ENCODE measurements at places on chromosomes 6 and 20. TPM values are rescaled to one million over a fixed set of nuclear protein-coding genes. Genes with fewer than 3 reads are reported as not detected.

DNA sequence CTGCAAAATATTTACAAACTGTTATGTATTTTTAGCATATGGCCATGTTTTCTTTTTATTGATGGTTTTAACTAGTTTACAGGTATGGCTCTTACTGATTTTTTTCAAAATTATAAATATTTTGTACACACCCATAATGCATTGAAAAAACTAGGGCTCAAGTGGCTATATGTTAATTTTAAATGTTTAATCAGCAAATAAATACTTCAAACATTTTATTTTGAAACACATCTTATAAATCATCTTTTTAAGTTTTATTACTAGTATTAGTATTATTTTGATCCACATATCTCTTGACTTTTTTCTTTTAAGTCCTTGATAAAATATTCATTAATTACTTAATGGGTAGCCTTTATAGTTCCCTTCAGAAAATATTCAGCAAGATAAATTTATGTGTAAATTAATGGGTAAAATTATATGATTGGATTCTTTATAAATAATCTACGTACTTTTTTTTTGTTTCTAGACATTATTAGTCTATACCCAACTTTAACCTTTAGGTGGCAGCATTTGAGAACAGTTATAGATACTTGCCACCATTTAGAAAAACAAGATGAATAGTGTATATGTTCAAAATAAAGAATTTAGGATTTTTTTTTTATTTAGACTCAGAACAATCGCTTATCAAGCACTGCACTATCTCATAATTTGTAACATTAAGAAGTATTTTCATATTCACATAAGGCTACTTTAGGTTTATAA lies 241.9 kb downstream of the ADGRB3 start:
- DNase-seq = no peak

GRCh38 chr20:12750221-12750620 lies 258.6 kb upstream of the SPTLC3 start:
- no peak for DNase-seq

DNA sequence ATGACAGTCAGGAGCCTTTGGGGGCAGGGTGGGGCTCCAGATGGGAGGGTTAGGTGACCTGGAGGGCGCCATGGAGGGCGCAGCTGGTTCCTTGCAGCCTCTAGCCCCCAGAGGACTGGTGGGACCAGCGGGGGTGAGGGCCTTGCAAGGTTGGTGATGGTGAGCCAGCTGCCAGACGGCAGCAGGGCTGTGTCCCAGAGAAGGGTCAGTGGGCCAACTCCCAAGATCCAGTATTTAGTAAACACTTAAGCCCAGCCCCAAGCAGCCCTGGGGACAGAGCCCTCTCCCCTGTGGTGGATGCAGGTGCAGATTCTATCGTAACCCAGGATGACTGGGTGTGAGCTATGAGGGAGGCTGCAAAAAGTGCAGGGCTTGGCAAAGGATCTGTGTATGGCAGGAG lies 201.5 kb upstream of the RNF24 start:
- DNase-seq = no peak

DNA sequence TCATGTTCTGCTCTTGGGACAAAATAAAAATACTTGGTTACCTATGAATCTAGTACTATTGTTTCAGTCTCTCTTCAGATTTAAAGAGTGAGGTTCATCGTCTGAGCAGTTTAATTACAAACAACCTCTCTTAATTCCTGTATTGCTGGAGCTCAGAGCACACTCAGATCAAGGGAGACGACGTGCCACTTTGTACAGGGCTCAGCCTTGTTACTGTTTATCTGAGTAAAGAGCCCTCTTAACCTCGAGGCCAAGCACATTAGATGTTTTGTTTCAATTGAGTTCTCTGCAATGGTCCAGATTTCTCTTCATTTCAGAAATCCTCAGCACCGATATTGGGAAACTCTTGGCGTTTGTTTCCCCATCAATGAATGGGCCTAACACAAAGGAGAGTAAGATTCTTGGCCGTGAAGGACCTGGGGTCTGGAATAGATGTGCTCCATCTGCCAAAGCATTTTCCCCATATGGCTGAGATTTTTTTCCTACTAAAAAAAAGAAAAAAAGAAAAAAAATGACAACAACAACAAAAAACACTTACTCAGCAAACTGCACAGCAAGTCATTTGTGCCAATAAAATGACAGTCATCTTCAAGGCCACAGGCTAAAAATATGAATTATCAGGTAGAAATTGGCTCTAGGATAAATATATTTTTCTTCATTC lies 82.6 kb upstream of the CCN6 start:
- DNase-seq = no peak

- no peak for DNase-seq
Measured at GRCh38 chr20:36540551-36541211, 638 bp upstream of the MYL9 start.

DNA sequence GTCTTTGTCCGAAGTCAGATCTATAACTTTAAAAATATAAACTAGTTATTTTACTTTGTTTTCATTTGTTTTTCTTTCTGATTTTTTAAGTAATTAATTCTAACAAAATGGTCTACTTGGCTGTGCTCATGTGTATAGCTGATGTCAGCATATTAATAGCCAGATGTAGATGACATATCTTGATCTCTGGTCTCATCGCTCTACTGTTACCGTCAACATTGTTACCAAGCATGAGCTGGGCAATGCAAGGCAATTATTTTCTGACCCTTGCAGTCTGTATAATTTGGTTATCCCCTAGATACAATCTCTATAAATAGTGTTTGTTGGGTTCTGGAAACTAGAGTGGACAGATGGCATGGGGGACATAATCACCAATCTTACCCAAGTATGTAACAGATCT lies 151.6 kb upstream of the PTPRK start:
- no peak for DNase-seq

DNA sequence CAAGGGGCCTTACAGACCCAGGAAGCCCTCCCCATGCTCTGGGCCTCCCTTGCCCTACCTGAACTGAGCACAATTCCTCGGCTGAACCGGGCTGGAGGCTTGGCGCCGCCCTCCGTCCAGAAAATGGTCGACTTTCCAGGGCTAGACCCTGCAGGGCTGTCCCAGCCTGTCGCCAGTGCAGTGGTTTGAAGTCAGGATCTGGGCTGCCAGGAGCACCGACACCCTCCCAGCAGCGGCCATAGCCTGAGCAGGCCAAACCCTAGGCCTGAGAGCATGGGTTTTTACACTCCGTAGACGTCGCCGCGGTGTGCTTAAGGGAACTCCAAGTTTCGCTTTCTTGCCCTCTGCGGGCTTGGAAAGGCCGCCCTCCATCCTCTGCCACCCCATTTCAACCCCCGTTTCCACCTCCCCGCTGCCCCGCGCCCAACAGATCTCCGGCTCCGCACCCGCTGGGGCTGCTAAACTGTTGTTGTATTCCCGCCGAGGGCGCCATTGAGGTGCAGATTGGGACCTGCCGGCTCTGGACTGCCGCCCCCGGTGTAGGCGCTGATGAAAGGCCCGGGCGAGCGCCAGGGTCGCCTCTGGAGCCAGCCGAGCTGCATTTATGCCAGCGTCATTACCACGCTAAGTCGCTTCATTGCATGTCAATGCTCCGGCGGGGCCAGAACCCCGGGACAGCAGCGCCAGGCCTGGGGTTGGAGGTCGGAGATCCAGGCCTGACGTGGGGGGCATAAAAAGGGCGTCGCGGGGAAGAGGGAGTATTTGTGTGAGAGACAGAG lies 2.2 kb upstream of the TFAP2A start:
- no peak for DNase-seq

GRCh38 chr20:24164360-24164759 lies 175.8 kb upstream of the GGTLC1 start:
- DNase-seq = no peak

- no peak for DNase-seq
Measured at GRCh38 chr6:114428341-114428740, 85.5 kb upstream of the HS3ST5 start.

DNA sequence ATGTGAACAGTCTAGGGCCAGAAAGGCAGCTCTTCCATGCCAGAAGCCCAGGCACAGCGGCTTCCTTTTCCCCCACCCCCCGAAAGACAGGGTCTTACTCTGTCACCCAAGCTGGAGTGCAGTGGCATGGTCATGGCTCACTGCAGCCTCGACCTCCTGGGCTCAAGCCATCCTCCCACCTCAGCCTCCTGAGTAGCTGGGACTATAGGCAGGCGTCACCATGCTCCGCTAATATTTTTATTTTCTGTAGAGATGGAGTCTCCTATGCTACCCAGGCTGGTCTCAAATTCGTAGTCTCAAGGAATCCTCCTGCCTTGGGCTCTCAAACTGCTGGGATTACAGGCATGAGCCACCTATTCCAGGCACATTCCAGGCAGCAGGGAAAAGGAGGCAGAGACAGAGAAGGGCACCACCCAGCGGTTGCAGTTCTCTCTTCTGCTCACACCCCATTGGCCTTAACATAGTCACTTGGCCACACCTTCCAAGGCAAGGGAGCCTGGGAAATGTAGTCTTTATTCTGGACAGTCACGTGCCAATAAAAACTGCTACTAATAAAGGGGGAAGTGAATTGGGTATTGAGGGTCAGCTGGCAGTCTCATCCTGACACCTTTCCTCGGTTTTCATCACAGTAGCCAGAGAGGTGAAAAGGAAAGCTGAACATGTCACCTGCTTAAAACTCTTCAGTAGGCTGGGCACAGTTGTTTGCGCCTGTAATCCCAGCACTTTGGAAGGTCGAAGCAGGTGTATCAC lies 205.9 kb downstream of the ZMYND8 start:
- DNase-seq = no peak

DNA sequence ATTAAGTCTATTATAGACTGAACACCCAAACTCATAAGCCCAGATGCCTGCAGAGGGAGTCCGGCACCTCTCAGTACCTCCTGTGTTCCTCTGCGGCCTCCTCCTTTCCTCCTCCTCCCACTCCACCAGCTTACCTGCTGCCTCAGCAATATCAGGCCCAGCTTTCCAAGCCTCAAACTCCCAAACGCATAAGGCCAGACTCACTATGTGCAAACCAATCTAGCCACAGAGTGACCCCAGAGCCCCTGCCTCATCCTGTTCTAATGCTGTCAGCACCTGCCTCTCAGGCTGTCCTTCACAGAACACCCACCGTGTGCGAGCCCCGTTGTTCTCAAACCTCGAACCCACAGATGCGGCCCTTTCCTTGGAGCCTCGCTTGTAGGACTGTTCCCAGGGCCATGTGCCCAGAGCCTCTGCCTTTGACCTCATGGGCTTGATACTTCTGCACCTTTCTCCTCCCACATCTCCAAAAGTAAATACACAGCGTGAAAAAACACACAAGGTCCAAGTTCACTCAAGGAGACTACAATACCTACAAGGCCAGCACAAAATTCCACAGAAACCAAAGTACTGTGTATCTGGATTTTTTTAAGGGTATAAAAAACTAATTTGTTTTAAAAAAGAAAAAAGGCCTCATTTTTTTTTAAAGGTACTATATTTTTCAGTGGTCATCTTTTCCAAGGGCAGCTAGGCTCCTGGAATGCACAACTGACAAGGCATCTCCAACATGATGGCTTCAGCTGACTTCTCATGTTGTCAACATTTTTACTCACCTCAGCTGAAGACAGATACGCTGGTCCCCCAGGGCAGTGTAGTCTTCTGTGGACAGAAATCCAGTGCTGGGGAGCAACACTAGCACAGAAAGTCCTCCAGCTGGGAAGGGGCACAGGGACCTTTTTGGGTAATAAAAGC lies 52.3 kb downstream of the ABHD12 start:
- DNase-seq = no peak

- no peak for DNase-seq
Measured at GRCh38 chr6:147869201-147869600, 360.7 kb downstream of the SAMD5 start.

DNA sequence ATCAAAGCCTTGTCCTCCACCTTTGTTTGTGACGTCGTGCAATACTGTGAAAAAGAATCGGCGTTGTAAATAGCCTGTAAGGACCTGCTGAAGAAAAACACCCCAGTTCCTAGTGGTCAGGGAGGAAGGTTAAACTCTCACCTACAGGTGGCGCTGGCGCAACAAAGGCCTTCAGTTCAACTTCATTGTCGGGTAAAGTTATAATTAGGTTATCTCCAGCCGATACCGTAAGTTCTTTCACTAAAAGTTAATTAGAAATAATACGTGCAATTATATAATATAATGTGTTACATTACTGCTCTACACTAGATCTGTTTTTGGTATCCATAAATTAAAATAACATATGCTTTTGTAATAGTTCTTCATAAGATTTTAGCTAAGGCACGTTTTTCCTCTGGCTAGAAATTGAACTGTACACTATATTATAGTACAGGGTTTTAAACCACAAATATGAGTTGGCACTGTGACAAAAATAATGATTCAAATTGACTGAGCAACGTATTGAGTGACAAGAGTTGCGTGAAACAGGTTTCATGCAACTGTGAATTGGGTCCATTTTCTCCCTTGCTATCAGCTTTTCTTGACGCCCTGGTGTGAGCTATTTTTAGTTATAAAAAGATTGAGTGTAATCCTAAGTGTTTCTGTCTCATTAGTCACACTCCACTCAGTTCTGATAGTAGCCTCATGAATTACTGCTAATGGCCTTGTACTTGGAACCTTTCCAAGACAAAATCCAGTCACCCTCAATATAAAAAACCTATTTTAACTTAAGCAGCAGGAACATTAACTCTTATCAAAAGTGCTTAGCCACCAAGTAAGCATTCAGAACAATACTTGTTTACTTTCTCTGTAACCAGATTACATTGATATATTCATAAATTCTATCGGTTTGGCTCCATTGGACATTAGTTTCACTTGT lies 62.3 kb downstream of the KIAA0319 start:
- DNase-seq = peak; percentile 5

GRCh38 chr6:34044945-34045595 lies 100.8 kb downstream of the GRM4 start:
- DNase-seq = no peak

Gene HLA-DPB1
- 11.2 TPM for polyA plus RNA-seq

Gene FLRT3
- polyA plus RNA-seq = 0.64 TPM

Gene HLA-DRA
- polyA plus RNA-seq = not detected

Gene SLC22A2
- polyA plus RNA-seq = not detected

Gene HLA-DOA
- polyA plus RNA-seq = not detected

Gene TPD52L1
- 163 TPM for polyA plus RNA-seq

Gene SLC17A9
- polyA plus RNA-seq = 14.4 TPM

Gene JAG1
- 10.6 TPM for polyA plus RNA-seq

All from BJ (cell line).